GM04503 (cell line): ENCODE measurements at places on chromosomes 1 and 21.

- DNase-seq = no peak
Observed at GRCh38 chr1:246674049-246674448, 50.2 kb upstream of the SCCPDH start.

DNA sequence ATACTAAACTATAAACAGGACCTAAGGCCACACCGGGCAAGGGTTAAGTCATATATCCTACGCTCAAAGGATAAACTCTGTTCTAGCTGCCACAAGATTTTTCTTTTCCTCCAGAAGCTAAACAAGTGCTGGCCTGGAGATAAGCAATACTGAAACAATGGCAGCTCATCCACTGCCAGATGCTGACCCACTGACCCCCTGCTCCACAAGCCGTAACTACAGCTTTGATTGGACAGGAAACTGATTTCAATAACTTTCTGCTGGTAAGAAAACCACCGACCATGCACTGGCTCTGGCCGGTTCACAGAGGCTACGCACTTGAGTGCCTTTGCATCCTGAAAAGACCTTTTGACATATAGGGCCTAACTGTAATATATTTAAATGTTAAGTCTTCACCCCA is 51.3 kb upstream of the PLA2G2C start:
- no peak for DNase-seq

DNA sequence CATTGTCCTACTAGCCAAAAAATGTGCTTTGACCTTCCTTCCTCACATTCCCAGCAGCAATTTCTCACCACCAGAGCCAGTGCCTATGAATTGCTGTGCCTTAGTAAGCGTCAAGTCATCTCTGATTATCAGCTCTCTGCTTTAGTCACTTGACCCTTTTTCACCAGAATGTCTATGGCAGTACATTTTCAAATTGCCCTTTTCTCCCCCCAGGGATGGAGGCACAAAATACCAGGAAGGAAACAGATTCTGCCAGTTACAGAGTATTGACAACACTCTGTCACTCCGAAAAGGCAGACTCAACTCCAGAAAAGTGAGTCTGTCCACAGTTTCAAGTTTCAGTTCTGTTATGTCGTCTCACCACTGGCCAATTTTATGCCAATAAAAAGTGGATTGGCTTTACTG is 167.4 kb downstream of the TNFSF18 start:
- DNase-seq = no peak

DNA sequence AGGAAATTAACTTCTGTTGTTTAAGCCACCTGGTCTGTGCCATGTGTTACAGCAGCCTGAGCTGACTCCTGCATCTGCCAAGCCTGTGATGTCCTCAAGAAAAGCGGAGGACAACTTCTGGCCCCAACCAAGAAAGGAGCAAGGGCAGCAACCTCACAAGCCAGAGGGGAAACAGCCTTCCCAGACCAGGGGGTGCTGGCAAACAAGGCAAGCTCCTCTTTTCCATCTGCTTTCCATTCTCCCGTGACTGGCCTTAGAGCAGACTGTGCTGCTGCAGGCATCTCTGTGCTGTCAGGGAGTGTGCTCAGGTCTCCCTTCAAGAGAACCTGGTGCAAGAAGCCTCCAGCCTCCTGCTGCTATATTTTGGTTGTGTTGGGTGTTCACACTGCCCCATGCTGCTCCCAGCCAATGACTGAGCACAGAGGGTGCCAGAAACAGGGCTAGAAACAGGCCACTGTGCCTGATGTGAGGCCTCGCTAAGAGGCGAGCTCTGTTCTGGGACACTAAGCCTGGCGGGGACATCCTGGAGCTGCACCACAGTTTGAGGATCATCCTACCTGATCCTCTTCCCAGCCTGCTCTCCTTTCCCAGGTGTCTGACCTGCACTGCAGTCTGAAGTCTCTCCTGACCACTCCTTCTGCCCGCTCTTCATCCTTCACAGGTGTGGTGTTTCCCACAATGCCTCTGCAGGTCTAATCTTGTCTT is 27.5 kb upstream of the SLAMF9 start:
- DNase-seq = no peak

DNA sequence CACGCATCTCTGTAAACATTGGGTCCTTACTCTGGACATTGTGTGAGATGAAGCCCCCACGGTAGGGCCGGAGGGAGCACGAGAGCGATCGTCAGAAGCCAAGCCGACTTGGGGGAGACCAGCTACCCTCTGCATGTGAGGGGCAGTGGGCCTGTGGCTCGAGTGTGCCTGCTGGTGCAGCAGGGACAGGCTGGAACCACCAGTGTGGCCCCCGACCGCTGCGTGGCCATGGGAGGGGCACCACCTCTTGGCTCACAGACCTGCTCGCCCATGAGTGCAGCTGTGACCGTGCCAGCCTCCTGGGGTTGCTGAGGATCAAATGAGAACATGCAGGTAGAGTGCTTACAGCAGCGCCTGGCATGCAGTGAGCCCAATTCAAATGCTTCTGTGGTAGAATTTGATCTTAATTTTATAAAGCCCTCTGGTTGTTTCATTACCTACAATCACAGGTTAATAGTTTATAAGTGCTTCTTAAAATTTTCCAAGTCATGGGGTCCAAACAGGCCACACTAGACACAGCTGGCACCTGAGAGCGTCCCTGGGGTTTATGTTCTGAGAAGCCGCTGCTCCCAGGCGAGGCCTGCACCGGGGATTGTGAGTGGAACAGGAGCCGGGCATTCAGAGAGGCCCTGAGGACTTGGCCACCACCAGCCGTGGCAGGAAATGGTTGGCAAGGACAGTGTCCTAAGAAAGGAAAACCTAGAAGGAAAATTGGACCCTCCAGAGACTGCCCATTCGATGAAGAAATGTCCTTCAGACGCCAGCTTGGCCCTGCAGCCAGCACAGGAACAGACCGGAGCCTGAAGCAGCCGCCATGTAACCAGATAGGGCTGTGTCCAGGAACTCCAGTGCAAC is 22.6 kb upstream of the ADARB1 start:
- DNase-seq = no peak

DNA sequence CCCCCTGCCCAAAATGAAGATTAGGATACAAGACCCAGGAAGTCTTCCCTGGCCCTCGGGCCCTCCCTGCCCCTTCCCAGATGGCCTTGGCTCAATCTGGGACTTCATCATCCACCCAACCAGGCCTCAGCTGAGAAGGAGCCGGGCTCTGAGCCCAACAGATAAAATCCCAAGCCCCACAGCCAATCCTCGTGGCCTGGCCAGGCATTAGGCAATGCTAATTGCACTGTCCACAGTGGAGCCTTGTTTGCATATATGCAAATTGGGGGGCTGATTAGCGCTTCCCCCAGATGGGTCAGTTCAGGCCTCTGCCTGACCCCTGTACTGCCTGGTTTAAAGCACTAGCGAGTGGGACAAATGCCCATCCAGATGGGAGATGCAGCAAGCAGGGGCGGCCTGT is 34.9 kb downstream of the IGSF21 start:
- no peak for DNase-seq

- no peak for DNase-seq
Observed at GRCh38 chr21:45861156-45861870, 120.3 kb upstream of the COL6A1 start.

DNA sequence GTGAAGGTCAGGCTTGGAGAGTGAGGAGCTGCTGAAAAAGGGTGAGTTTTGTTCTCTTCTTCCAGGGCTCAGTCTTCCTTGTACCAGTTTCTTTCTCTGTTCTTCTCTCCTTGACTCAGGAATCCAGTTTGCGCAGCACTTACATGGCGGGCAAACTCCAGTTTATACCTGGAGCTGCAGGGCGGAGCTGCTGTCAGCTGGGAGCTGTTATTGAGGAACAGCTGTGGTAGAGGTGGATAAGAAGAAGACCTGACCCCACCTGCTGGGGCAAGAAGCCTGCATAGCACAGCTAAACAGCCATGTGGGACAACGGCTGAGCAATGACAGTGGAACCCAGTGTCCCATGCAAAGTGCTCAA is 46.2 kb downstream of the GALNT2 start:
- no peak for DNase-seq

- no peak for DNase-seq
Observed at GRCh38 chr1:158076441-158076840, 83.0 kb downstream of the KIRREL1 start.

DNA sequence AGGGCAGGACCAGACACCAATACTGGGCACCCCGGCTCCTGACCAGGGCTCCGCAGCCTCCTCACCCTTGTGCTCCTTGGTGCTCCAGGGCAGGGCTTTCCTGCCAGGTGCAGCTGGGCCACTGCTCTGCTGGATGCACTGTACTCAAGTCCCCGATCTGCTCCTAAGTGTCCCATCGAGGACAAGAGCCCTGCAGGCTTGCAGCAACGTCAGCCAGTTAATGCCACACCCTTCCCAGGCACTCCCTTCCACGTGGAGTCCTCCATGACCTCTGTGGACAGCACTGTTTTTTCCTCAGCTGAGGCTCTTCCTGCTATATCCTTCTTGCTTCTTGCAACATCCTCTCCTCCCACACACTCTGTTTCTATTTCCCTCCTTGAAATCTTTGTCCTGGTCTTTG is 94.0 kb upstream of the NGF start:
- no peak for DNase-seq

DNA sequence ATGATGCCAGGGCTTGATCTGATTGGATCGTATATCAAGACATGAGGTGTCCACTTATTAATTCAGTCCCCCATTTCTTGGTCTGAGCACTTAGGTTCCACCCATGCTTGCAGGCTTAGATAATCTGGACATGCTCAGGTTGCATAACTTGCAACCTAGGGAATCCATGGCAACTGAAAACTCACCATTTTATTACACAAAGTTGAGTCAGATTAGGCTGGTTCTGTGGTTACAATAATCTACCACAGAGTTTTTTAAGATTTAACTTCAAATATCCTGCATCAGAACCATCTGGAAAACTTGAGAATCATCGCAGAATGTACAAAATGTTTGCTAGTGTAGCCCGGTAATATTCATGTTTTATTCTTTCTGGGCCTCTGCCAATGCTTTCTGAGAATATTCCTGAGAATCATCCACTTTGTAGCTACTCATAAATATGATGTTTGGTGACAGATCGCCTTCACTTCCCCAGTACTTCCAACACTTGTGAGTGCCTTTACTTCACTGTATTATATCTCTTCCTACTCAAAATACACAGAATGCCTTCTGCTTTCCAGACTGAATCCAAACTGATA is 707.2 kb upstream of the ADAMTS5 start:
- DNase-seq = peak; percentile 93

DNA sequence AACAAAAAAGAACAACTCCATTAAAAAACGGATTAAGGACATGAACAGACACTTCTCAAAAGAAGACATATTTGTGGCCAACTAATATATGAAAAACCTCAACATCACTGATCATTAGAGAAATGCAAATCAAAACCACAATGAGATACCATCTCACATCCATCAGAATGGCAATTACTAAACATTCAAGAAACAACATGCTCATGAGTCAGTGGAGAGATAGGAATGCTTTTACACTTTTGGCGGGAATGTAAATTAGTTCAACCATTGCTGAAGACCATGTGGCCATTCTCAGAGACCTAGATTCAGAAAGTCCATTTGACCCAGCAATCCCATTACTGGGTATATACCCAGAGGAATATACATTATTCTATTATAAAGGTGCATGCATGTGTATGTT is 1442.6 kb upstream of the B3GALT2 start:
- no peak for DNase-seq

- no peak for DNase-seq
Observed at GRCh38 chr1:111513410-111514020, 10.1 kb upstream of the ADORA3 start.

GRCh38 chr1:67280696-67281095 is 27.0 kb upstream of the IL12RB2 start:
- no peak for DNase-seq

DNA sequence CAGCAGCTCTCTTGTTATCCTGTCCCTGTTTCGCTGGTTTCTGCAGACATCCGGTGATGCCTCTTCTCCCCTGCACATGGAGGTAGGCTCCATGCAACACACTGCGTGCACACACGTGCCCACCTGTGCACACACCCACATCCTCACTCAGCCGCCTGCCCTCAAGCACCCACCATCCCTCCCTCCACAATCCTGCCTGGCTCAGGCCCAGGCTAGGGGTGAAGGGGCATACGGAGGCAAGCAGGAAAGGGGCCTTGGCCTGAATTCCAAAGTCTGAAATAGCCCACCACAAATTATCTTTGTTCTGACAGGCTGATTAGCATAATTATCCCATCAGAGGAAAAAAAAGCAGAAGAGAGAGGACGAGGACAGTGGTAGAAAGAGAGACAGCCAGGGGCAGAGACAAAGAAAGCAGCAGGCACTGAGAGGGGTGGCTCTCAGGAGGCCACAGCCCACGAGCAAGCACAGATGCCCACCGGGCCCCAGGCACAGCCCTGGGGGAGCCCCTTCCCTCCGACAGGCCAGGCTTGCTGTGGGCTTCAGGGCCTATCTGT is 73.2 kb downstream of the GRIK3 start:
- no peak for DNase-seq

DNA sequence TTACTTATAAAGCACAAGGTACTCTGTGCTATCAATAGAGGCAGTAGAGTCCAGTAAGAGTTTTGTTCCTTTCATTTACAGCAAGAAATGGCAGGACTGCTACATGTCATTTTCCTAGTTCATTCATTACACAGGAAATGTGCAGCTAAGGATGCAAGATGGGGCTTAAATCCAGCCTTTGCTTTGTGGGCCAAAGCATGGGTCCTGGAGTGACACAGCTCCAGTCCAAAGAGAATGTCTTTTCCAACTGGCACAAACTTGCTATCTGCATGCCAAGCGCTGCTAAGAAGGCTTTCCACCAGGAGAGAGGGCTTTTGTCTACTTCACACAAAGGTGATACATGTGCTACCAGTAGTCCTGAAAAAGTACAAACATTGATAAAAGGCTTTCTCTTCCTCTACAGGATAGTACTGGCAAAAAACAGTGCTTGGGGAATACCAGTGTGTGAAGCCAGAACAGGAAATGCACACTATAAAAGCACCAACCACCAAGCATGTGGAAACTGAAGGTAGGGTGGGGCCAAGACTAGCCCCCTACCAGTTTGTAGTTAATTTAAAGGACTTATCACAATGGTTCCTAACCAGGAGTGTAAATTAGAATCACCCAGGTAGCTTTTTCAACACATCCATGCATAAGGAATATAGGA is 68.7 kb downstream of the ARID4B start:
- DNase-seq = no peak

- DNase-seq = no peak
Observed at GRCh38 chr21:41381731-41382130, 19.9 kb downstream of the MX2 start.

DNA sequence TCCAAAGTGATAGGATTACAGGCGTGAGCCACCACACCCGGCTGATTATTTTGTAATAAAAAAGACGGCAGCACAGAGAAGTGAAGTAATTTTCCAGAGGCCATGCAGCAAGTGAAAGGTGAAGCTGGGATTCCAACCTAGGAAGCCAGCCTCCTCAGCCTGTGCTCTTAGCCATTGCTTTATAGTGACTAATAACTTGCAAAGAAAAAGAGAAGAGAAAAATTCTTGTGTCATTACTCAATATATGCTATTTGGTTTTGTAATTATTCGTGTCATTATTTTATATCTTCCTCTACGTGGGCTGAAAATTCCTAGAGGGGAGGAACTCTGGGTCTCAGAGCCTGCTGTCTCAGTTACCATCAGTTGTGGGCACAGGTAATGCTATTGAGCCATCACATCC is 1.6 kb upstream of the IER5 start:
- DNase-seq = no peak

- DNase-seq = peak; percentile 75
Observed at GRCh38 chr1:22018583-22019559, 17.4 kb downstream of the CELA3A start.
